Type B pancreatic cell (in vitro differentiated cells): ENCODE measurements at places on chromosomes 16 and 17.

DNA sequence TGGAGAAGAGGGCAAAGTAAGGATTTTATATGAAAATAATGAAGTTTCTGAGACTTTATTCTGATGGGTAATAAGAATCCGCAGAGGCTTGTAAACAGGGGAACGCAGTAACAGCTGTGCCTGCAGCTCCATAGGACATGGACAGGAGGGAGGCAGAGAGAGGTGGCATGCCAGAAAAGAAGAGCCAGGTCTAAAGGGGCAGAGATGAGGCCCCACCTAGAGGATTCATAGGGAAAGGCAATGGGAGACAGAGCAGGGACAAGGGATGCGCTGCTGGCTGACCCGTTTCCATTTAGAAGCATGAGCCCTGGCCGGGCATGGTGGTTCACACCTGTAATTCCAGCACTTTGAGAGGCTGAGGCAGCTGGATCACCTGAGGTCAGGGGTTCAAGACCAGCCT lies 340.3 kb upstream of the CDH5 start:
- DNase-seq, result no peak

DNA sequence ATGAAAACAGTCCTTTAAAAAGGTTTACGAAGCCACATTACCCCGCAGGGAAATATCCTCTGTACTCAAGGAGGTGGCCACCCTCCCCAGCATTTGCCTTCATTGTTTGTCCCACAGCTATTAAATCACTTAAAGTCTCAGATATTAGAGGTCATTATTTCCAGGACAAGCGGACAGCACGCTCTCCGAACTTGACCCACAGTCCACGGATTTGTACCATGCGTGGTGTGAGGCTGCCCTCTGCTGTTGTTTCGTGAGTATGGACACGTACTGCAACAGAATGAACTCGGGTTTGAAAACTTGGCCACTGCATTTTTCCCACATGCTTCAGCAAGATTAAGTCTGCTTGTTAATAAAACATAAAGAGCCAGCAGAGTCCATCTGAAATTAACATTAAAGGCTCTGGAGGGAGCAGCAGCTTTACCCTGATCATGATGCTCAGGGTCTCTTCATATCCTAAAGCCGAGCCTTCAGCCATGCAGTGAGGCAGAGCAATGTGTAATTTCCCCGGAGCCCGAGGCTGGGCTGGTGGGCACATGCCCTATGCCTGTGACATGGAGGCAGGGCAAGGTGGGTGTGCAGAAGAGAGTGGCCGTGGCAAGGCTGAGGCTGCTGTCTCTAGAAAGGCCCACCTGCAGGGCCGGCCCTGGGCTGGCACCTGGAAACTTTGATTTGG lies 19.7 kb downstream of the MEAK7 start:
- DNase-seq, result peak; percentile 70

GRCh38 chr16:89686520-89687091 lies at the start of gene CDK10:
TSS of gene CDK10 (plus strand) at chr16:89686689. CDS start at chr16:89686711, 22 bp downstream.
- peak; percentile 97 for DNase-seq

GRCh38 chr16:56679818-56680217 lies 2.5 kb upstream of the MT1X start:
- DNase-seq, result no peak

DNA sequence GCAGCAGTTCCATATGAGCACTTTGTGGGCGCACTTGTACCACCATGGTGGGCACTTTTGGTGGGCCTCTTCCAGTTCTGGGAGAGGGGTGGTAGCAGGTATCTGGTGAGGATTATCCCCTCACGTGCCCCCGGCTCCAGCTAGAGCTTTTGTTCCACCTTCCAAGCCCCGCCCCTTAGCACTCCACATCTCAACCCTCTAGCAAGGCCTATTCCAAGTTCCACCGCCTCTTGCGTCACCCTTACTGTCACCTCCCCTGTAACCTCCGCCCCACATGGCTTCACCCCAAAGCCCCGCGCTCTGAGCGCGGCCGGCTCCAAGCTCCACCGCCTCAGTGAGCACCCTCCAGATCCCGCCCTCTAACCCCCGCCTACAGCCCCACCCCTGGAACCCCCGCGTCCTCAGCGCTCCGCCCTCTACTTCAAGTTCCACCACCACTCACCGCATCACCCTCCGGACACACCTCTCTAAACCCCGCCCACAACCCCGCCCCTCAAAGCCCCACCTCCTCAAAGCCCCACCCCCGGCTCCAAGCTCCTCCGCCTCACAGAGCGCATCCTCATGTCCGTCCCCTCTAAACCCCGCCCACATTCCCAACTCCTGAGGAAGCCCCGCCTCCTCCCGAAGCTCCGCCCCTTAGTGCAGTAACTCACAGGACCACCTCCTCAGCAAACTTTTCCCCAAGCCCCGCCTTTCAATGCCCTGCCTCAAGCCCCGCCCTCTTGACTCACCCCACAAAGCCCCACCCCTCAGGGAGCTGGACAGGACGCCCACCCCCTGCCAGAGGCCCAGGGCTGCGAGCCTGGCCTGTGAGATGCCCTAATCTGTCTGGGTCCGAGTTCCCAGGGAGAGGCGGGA lies 11.1 kb downstream of the SCN4A start:
- no peak for DNase-seq

DNA sequence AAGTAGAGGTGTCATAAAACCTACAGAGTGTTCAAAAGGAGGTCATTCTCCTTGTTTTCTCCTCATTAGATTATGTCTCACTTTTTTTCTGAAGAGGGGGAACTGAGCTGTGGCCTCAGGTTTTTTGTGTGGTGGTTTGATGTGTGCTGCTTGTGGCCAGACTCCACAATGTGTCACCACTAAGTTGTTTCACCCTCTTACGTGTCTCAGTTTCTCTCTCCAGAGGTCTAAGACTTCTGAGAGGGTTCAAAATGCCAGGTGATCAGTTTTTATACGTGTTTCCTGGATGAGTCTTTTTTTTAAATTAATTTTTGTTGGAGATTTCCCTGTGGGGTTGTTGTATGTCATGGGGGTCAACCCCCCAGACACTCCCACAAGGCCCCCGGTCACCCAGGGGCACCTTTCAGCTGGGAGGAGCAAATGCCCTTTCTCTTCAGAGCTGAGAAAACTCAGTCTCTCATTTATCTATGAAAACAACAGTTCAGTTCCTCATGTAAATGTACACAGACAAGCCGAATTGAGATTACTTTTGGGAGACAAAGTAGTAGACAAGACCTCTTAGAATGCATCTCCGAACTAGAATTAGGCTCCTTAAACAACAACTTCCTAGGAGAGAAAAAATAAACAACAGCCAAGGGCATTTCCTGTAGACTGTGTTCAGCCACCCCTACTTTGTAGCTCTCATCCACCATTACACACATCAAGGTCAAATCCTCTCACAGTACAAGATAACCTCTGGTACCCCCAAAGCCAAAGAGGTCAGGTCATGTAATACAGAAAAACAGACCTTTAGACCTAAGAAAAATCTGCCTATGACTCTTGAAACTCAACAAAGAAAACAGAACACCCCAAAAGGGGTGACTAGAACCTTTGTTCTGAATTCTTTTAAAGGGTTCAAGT lies 23.9 kb upstream of the TMEM98 start:
- no peak for DNase-seq

DNA sequence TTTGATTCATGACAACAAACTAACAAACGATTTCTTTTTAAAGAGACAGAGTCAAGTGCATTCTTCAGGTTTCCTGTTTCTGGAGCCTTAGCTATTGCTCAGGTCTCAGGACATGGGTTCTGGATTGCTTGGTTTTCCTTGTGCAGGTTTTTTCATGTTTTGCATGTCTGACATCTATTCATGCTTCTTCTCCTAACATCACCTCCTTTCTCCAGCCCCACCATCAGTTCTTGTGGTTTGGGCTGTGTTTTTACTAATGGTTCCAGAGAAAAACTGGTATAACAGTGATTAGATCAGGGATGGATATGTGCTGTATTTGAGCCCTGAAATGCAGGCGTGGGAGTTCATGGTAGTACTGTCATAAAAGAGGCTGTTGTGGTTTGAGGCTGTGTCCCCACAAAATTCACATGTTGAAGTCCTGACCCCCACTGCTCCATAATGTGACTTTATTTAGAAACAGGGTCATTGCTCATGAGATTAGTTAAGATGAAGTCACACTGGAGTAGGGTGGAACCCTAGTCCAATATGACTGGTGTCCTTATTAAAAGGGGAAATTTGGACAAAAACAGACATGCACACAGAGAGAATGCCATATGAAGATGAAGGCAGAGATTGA lies 67.9 kb downstream of the IRX6 start:
- no peak for DNase-seq

DNA sequence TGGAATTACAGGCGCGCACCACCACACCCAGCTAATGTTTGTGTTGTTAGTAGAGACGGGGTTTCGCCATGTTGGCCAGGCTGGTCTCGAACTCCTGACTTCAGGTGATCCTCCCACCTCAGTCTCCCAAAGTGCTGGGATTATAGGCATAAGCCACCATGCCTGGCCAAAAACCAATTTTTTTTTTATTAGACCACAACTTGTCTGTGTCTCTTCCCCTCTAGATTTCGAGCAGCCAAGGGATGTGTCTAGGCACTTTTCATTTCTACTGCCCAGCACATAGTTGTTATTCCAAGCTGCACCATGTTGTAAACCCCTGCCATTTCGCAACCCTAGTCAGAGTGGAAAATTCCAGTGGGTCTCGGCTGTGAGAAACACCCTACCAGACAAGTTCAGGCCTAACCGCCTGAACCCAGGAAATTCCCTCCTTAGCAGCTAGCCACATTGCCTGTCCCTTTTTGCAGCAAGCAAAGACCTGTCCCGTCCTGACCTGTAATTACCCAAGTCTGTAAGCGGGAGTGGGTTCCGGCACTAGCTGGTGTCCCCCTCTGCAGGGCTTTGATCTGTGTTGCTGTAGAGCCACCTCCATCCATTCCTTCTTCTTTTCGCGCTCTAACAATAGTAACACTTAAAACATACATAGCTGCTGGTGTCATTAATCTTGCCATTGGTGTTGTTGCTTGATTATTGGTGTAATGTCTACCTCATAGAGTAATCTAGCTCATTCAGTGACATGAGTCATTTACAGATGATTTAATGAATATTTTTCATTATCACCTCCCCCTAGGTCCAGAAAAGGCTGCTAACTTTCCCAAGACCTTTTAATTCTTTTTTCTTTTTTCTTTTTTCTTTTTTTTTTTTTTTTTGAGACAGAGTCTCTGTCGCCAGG lies 77.3 kb upstream of the ATF7IP2 start:
- no peak for DNase-seq

- DNase-seq, result no peak
Observed at GRCh38 chr16:106623-107324, 28.7 kb downstream of the MPG start.

DNA sequence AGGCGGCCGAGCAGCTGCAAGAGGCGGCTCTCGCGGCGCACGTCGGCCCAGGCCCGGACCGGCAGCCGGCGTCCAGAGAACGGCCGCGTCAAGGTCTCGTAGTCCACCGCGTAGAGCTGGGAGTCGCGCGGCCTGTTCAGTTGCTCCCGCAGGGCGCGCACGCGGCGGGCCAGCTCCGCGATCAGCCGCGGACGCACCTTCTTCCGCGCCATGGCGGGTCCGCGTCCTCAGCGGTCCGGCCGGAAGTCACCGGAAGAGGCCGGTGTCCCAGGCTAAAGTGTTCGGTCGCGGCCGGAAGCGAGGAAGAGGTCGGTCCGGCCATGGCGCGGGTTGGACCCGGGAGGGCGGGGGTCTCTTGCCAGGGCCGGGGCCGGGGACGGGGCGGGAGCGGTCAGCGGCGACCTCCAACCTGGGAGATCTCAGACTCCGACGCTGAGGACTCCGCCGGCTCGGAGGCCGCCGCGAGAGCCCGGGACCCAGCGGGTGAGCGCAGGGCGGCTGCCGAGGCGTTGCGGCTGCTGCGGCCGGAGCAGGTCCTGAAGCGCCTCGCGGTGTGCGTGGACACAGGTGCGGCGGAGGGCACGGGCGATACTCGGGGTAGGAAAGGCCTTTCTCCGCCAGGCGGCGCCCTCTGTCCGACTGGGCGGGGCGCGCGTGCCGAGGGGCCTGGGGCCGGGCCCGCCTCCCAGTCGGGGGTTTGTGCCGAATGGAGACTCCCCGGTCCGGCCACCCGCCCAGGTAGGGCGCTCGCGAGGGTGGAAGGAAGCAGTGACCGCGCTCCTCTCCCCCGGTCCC lies at the start of gene MRPS34:
Gene MRPS34, minus strand, starts transcription at position 227 of the 795 bp plus-strand sequence. Its CDS starts 15 bp downstream, at position 212.
- peak; percentile 91 for DNase-seq

GRCh38 chr16:30808146-30808545 lies 21.1 kb upstream of the ZNF629 start:
- no peak for DNase-seq

DNA sequence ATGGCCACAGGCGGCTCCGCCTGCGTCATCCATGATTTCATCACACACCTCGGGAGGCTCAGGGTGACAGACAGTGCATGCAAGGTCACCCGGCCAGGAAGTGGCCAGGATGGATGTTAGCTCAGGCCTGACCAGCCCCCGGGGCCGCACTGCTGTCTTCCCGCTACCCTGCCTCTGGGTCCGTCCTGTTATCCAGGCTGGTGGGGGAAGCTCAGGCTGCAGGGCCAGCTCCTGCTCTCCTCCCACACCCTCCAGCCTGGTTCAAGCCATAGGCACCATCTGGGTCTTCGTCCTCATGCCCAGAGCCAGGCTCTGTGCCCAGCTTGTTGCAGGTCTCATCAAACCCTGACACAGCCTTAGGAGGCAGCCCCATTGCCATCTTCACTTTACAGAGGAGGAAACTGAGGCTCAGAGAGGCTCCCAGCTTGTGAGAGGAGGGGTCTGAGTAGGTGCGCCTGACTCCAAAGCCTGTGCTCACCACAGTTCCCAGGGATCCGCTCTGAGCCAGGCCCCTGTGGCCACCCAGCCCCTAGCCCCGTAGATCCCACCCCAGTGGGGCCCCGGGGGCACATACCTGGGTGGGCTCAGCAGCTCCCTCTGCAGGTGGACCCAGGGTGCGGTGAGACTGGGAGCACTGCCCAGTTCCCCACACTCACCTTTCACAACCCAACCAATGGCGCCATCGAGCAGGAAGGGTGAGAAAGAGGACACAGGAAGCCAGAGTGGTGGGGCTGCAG lies 412 bp upstream of the ADGRG3 start:
- no peak for DNase-seq

- no peak for DNase-seq
Observed at GRCh38 chr16:28878083-28878926, at the start of gene ATP2A1. TSS of gene ATP2A1 (plus strand) at chr16:28878488. CDS start at chr16:28878672, 184 bp downstream.

GRCh38 chr16:28943281-28943680 lies 7.5 kb upstream of the NFATC2IP start:
- no peak for DNase-seq

GRCh38 chr16:51095084-51095881 lies 55.8 kb downstream of the SALL1 start:
- no peak for DNase-seq

DNA sequence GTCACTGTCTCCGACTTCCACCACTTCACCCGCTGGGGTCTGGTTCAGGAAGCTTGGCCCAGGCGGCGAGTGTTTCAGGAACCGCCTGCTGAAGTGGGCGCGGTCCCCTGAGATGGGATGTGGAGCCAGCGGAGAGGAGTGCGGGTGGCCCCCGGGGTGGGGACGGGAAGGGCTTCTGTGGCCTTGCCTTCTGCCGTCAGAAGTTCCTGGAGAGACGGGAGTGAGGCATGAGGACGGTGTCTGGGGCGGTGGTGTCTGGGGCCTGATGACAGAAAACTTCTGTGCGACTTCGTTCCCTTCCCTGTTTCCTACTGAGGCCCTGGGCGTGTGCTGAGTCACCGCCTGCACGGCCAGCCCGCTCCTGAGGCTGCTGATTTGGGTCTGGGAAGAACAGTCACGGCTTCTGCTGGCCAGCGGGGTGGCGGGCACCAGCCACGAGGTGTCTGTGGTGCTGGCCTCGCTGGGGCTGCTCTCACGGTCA lies 12.3 kb upstream of the NLRC3 start:
- DNase-seq, result no peak

GRCh38 chr16:22296225-22297113 lies 740 bp upstream of the POLR3E start:
- DNase-seq, result no peak

GRCh38 chr16:383326-384051 lies 1.7 kb upstream of the PGAP6 start:
- DNase-seq, result no peak
